ENCODE measurements at places on chromosomes 3 and 15. TPM values are rescaled to one million over a fixed set of nuclear protein-coding genes. Genes with fewer than 3 reads are reported as not detected.

DNA sequence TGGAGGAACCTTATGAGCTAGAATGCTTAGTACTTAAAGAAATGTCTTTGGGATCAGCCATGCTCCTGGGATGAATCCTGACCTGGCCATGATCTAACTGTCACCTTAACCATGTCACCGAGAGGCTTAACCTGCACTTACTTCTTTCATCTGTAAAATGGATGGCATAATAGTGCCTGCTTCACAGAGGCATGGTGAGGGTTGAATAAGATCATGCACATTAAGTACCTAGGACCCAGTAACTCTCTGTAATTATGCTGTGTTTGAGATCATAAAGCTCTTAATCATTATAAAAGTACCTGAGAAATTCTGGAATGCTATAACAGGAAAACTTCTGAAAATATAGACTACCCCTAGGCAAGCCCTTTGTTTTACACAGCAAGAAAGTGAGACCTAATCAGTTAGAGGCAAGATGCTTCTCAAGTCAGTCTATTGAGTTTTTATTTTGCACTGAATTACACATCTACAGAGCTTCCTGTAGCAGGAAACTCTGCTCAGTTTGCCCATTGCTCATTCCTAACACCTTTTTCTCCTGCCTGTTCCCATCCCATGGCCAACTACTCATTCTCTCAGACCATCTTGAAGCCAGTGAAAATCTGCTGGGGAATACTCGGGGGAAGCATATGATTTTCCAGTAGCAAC lies 1015.5 kb upstream of the CFAP20DC start:
- no peaks in the 10 kb centered on the region for H3K4me1 ChIP-seq
- no peak overlapping the region for H3K4me3 ChIP-seq
- no peaks in the 10 kb centered on the region for H3K27me3 ChIP-seq

GRCh38 chr3:189386739-189387138 lies 215.0 kb downstream of the TPRG1 start:
- DNase-seq: no peak
- no peaks in the 10 kb centered on the region for H3K27me3 ChIP-seq
- no peaks in the 10 kb centered on the region for H3K4me1 ChIP-seq
- H3K27ac ChIP-seq: no peak overlapping the region

DNA sequence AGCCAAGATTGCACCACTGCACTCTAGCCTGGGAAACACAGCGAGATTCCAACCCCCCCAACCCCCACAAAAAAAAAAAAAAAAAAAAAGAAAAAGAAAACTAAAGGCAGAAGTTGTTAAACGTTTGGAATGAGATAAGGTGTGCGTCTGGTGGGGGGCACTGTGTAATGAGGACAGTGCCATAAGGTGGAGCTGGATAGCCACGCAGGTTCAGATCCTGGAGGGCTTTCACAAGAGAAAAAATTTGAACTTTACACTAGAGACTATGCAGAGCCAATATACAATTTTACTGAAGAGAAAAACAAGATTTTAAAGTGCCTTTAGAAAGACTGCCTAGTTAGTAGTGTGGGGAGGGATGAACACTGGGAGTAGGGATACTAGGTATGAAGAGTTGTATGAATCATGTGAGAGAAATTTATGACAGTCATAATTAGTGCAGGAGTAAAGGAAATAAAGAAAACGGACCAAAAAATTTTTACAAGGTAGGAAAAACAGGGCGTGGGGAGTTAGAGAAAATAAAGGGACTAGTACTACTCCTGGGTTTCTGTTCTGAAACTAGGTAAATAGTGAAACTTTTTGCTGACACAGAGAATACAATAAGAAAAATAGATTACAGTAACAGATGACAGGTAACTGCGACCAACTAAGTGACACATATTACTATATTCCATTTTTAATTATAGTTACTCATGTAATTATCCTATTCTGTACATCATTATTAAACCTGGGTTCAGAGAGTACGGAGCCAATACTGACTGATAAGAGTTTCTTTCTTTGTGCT lies 108.1 kb downstream of the PEAK1 start:
- peaks cover 12% of the 10 kb centered on the region for H3K4me1 ChIP-seq
- no peaks in the 10 kb centered on the region for H3K36me3 ChIP-seq
- no peaks in the 10 kb centered on the region for H3K27me3 ChIP-seq
- no peak overlapping the region for H3K27ac ChIP-seq

The P2RY14 gene
- 2.5 TPM for total RNA-seq

The EFL1 gene
- 20.2 TPM for total RNA-seq

DNA sequence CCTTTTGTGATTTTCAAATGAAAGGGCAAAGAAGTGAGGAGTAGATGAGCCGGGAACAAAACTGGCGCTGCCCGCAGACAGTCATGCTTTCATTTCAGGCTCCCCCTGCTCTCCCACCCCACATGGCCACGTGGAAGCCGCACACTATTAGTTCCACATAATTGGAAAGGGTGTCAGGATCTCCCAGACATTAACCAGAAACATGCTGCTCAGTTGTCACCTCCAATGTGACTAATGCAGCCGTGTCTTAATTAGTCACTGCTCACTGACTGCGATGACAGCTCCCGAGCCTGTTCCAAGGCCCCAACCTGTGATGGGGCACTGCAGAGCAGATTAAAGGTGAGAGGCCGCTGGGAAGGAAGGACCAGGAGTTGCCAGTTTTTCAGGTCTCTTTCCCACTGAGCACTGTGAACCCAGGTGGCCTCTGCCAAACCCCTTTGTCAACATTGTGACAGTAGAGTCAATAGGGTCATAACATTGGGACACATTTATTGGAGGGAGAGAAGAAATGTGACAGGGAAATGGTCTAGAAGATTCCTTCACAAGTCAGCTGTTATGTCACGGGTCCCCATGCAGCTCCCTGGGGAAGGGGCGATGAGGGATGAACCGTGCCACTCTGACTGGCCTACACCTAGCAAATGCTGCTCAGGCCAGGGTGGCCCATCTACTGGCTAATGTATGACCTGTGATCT lies 38.6 kb upstream of the SFMBT1 start:
- DNase-seq: no peak
- peaks cover under 1% of the 10 kb centered on the region for H3K36me3 ChIP-seq
- no peak overlapping the region for H3K4me3 ChIP-seq
- H3K4me1 ChIP-seq: no peaks in the 10 kb centered on the region
- H3K27me3 ChIP-seq: no peaks in the 10 kb centered on the region

The SPINK8 gene
- not detected for total RNA-seq

Data from thoracic aorta (tissue), 2 donors.